ENCODE measurements at places on chromosomes 4 and X.

DNA sequence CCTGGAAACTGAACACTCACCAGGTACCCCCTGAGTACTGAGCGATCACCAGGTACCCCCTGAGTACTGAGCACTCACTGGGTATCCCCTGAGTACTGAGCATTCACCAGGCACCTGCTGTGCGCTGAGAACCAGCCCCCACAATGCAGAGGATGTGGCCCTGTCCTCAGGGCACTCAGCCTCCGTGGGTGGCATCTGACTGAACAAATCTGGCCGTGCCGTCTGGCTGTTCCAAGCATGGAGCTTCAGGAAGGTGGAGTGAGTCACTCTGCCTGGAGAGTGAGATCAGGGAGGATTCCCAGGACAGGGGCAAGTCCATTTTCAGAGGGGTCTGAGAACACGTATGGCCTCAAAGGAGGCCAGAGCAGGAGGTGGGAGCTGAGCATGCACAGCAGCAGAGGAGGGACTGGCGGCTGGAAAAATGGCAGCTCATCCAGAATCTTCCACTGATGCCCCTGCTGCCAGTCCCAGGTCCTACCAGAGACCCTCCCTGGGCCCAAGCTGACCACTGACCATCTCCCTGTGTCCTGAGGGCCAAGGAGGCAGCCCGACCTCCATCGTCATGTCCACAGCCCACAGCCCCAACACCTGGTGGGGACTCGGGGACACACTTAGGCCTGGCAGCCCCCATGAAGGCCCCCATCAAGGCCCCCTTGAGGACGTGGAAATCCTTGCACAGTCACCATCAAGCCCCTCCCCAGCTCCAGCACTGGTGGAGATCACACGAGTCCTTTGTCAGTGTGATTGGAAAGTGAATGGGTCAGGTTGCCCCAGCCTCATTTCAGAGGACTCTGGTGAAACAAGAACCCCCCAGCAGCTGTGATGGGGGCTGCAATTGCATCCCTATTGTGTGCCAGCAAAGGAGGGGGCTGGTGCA, 94.1 kb downstream of the HMX1 start:
- DNase-seq: no peak

GRCh38 chr4:135244696-135245095, 1043.1 kb upstream of the PABPC4L start:
- DNase-seq: no peak

DNA sequence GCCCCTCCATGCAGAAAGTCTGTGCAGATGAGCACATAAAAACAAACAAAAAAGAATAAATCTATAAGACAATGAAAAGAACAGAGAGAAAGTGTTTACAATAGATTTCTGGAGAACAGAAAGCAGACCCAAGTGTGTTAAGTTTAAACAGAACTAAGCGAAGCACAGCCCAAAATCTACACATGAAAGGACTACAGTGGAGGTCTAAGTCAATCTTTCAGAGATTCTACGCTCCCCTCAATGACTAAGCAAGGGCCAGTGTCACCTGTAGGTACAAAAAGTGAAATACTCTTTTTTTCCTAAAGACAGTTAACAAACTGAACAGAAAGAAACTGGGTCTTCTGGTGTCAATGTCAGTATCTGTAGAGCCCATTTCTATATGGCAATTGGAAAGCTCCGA, 18.2 kb downstream of the CLOCK start:
- no peak for DNase-seq

GRCh38 chrX:124440695-124441094, 94.3 kb downstream of the SH2D1A start:
- no peak for DNase-seq

GRCh38 chr4:85979276-85979675, 380.6 kb downstream of the MAPK10 start:
- no peak for DNase-seq

DNA sequence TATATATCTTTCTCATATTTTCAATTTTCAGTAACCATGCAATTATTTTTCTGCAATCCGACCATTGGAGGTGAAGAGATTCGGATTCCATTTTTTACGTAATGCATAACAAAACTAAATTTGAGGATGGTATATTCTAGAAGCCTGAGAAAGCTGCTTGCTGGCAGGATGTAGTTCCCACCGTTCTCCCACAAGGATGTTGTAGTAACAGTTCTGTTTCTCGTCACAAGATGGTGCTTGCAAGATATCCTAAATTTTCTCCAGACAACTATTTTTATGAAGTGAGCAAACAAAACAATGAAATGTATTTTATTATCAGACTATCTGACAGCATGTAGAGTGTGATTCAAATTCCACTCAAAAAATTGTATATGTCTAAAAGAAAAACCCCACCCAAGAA, 10.7 kb downstream of the PWWP3B start:
- DNase-seq: no peak

DNA sequence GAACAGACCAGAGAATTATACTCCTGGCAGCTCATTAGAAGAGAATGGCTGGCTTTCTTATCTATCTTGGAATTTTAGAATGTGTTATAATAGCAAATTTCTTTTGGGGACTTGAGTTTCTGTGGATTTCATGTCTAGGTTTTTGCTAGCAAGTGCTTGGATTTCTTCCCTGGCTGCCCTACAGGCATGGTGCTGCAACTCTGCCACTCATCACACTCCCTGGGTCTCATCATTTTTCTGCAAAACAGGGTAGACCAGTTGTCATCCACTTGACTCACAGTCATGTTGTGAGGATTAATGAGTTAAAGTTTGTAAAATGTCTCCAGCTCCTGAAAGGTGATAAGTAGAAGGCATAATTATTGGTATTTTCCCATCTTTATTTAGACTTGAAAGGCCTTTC, 60.7 kb upstream of the LCORL start:
- DNase-seq: no peak

DNA sequence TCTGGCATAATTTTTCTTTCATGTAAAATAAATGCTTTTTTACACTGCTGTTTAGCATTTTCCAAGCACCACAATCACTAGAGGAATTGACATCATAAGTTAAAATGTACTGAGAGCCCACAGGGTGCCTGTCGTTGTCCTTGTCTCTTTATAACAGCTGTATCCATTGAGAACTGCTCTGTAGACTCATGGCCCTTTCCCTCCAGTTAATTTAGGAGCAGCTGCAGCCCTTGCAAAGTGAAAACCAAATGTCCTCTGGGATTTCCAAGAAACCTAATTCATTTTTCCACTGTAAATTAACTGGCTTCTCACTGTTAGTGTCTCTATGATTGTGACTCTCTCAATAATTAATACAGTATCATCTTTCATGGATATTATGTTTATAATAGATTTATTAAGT, 185.9 kb downstream of the SLC4A4 start:
- DNase-seq: no peak

- no peak for DNase-seq
These were observed 35.1 kb downstream of the PRKX start for GRCh38 chrX:3678328-3678727.

DNA sequence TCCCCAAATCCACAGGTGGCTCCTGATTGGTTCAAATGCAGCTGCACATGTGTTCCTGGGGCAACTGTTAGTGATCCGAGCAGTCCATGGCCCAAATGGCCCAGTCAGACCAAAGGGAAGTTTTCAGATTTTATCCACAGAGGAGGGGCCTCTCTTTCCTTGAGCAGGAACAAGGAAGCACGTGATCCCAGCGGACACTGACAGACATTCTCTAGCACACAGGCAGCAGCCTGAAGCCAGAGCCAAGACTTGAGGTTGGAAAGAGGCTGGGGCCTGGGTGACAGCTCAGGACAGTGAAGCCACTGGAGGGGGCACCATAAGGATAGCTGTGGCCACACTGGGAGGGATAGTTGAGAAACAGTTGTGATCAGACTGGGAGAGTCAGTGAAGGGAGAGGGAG, 3.5 kb upstream of the ZFP92 start:
- DNase-seq: no peak

- no peak for DNase-seq
These were observed 3.5 kb downstream of the CCDC22 start for GRCh38 chrX:49238735-49239134.

GRCh38 chr4:119835613-119835910, 207.0 kb upstream of the PDE5A start:
- peak; percentile 13 for DNase-seq

GRCh38 chrX:148422526-148422925, 77.9 kb upstream of the AFF2 start:
- DNase-seq: no peak

- no peak for DNase-seq
These were observed 38.6 kb downstream of the MAGEB17 start for GRCh38 chrX:16205840-16206239.

- no peak for DNase-seq
These were observed 54.0 kb upstream of the C4orf54 start for GRCh38 chr4:99711657-99712056.

GRCh38 chrX:109537324-109537665, 651 bp downstream of the NXT2 start:
- DNase-seq: no peak

DNA sequence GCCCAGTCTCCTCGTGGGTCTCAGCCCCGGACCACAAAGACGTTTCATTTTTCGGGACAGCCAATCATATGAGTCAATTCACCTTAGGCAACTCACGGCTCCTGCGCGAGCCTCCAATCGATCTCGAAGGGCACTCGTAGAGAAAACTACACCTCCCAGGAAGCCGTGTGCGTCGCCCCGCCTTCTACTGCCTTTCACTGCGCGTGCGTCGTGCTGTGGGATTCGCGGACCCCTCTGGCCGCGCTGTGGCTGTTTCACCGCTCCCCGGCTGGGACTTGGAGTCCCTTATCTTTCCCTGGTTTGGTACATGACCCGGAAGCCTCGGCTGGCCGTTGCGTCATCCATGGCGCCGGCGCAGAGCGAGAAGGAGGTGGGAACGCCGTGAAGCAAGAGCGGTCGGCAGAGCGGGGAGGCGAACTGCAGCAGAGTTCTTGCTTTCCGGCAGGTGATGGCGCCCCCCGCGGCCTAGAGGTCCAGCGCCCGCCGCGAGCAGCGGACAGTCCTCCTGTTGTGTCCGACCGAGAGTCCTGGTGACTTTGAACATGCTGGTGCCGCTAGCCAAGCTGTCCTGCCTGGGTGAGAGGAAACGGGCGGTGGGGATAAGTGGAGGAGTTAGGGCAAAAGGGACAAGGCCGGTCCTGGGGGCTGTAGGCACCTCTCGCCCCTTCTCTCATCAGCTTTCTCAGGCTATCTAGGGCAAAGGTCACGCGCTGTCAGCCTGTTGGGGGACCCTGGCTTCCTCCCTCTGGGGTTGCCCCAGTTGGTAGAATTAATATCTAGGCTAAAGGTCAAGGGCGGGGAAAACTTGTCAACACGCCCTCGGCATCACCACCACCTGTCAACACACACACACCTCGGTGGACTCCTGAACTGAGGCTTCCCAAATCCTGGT, at the start of gene ETFDH:
Gene ETFDH (plus strand): TSS at position 382 of the 892 bp plus-strand sequence. CDS start 161 bp downstream, at position 543.
- DNase-seq: peak; percentile 99

- DNase-seq: no peak
These were observed 14.8 kb downstream of the LAMTOR3 start for GRCh38 chr4:99879458-99879857.

- no peak for DNase-seq
These were observed 11.7 kb downstream of the OTUD5 start for GRCh38 chrX:48945517-48946348.

DNA sequence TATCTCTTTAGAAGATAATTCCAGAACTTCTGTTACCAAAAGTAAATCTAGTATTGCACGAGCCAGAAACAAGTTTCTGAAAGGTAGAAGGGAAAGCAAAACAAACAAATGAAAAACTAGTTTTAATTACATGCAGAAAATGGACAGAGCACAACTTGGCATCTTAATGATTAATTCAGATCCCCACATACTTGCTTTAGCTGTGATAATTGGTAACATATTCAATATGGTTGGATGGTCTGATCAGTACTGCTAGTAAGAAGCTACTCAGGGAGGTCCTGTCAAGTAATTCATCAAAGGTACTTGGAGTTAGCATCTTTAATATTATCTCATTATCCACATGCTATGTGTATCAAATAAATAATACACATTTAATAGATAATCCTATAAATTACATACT, 204.3 kb downstream of the TRAM1L1 start:
- DNase-seq: no peak

- DNase-seq: no peak
These were observed 187.3 kb downstream of the MAB21L2 start for GRCh38 chr4:150769248-150769647.

GRCh38 chr4:5781691-5782090, 70.7 kb downstream of the EVC start:
- DNase-seq: no peak

DNA sequence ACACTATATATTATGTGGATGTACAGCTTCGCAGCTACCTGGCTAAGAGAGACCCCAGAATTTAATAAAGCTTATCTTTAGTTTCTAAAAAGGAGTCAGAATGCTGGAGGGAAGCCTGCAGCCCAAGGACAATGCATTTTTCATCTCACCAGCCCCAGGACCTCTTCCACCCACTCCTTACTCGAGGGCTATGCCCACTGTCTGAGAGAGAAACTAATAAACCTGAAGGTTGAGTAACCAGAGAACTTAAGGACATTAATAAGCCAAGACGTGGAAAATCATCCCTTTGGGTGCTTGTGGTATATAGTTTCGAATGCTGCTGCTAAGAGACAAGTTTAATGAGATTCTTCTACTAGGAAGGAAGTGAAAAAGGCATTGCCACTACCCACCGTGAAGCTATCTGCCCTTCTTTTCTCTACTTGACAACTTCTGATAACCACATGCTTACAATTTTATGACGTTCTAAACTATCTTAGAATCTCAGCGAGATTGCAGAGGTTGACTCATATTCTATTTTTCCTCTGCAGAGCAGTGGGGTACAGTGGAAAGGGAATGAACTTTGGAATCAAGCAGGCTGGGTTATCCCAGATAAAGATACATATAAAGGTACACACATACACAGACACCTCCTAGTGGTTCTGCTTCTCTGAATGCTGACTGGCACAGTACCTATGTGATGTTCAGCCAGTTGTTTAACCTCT, 3.3 kb downstream of the RELL1 start:
- no peak for DNase-seq

- DNase-seq: no peak
These were observed 574 bp upstream of the CFAP97 start for GRCh38 chr4:185204238-185204910.

DNA sequence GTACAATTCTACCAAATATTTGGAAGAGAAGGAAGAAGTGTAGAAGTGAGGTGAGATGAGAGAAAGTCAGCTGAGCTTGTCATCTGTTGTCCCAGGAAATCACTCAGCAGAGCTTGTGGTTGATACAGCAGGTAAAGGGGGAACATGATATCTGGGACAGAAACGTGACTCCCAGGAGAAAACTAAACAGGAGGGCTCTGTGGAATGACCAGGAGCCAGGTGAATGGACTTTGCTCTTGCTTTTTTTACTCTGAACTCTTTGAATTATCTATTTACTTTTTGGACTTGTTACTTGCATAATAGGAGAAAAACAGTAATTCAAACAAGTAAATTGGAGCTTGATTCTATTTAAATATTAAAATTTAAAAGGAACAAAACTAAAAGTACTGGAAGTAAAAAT, 555.6 kb upstream of the FRG1 start:
- no peak for DNase-seq
